ENCODE measurements at places on chromosomes 5 and 9. TPM values are rescaled to one million over a fixed set of nuclear protein-coding genes. Genes with fewer than 3 reads are reported as not detected.

FABP6 gene
- total RNA-seq = 1.9 TPM

NFIL3 gene
- total RNA-seq = 40.4 TPM

ZFP2 gene
- total RNA-seq = 1.3 TPM

EIF4EBP3 gene
- 5.9 TPM for total RNA-seq

ANKRD34B gene
- total RNA-seq = 0.20 TPM

PRUNE2 gene
- 4.3 TPM for total RNA-seq

DMRT3 gene
- not detected for total RNA-seq

DNA sequence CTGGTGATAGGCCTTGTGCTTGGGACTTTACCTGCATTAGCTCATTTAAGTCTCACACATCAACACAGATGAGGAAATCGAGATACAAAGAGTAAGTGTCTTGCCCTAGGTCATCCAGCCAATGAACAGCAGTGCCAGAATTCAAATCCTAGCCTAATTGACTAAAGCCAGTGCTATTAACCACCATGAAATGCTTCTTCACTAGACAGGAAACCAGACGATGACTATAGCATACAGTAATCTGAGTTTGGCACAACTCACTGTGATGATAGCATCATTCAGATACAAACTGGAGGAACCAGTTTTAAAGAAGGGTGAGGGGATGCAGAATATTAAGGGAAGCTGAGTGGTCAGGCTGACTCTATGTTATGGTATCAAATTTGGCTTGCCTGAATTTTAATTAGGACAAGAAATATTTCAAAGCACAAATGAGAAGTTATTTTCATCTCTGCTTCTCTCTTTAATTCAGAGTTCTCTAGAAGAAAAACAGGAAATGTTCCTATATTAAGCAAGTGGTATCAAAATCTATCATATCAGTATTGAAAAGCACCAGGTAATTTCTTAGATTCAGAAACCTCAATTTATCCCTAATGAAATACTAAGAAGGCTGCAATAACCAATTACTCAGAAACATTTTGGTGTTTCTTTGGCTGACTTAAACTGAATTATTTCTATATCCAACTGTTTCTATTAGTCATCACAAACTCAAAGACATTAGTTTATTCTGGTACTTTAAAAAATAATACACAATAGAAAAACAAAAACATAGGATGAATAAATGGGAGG, 147.0 kb upstream of the RASA1 start:
- H3K4me3 ChIP-seq = no peak overlapping the region
- H3K27me3 ChIP-seq = no peaks in the 10 kb centered on the region
- no peaks in the 10 kb centered on the region for H3K4me1 ChIP-seq
- no peaks in the 10 kb centered on the region for H3K36me3 ChIP-seq
- no peak for DNase-seq

DNA sequence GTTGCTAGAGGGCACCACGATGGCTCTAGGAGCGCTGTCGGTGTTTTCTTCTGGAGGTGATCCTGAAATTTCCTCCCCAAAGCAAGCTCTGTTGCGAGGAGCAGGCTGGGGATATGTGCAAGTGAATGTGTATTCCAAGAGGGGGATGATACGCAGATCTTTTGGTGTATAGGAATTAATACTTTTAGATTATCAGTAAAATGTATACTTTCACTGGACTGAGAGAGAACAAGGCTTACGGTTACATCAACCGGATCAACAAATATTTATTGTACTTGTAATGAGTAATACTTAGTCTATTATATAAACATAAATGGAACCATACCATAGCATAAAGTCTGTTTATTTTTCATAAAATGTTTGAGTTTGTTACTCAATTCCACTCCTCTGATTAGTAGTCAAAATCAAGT, 632 bp upstream of the PRKAA1 start:
- peak overlapping the region; percentile 81 for H3K27ac ChIP-seq
- DNase-seq = no peak
- H3K36me3 ChIP-seq = peaks cover 5% of the 10 kb centered on the region
- H3K4me1 ChIP-seq = no peaks in the 10 kb centered on the region
- no peaks in the 10 kb centered on the region for H3K27me3 ChIP-seq

GRCh38 chr9:89464300-89464901, 33.5 kb downstream of the SEMA4D start:
- no peak for DNase-seq
- H3K36me3 ChIP-seq = no peaks in the 10 kb centered on the region

- no peak overlapping the region for H3K27ac ChIP-seq
- DNase-seq = no peak
- H3K4me1 ChIP-seq = no peaks in the 10 kb centered on the region
- H3K27me3 ChIP-seq = peaks cover 100% of the 10 kb centered on the region
Observed at GRCh38 chr5:135505973-135506372, 29.8 kb downstream of the NEUROG1 start.

GRCh38 chr9:76459694-76460635, 983 bp downstream of the GCNT1 start:
- peaks cover 44% of the 10 kb centered on the region for H3K36me3 ChIP-seq
- no peak overlapping the region for H3K27ac ChIP-seq
- no peaks in the 10 kb centered on the region for H3K27me3 ChIP-seq
- H3K4me1 ChIP-seq = peaks cover 15% of the 10 kb centered on the region
- peak; percentile 90 for DNase-seq
- peak overlapping the region; percentile 98 for H3K4me3 ChIP-seq

GRCh38 chr9:98896632-98897031, 47.1 kb upstream of the COL15A1 start:
- H3K4me3 ChIP-seq = no peak overlapping the region
- H3K27me3 ChIP-seq = no peaks in the 10 kb centered on the region
- H3K36me3 ChIP-seq = no peaks in the 10 kb centered on the region
- no peaks in the 10 kb centered on the region for H3K4me1 ChIP-seq
- DNase-seq = no peak
- no peak overlapping the region for H3K27ac ChIP-seq
